ENCODE measurements at places on chromosomes 1 and 21. TPM values are rescaled to one million over a fixed set of nuclear protein-coding genes. Genes with fewer than 3 reads are reported as not detected.

- no peak for DNase-seq
Measured at GRCh38 chr1:75127916-75128717, 6.1 kb upstream of the LHX8 start.

Gene LCE2A
- not detected for total RNA-seq

- no peak for DNase-seq
Measured at GRCh38 chr1:218493986-218494385, 148.8 kb downstream of the TGFB2 start.

Gene TOR1AIP1
- total RNA-seq: 14.4 TPM

DNA sequence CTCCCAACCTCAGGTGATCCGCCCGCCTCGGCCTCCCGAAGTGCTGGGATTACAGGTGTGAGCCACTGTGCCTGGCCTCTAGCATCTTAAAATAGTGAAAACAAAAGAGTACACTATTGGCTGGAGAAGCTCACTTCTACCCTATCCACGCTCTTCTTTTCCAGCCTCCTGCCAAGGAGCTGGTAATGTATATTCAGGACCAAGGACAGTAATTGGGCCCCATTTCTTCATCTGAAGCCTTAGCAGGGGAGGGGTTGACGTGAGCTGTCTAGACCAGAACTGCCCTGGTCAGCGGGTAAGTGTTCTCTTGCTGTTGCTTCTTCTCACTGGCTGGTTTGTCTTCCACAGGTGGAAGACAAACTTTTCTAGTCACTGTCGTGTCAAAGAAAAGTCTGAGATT is 70.2 kb downstream of the DNM3 start:
- no peak for DNase-seq

- DNase-seq: no peak
Measured at GRCh38 chr1:27057801-27058625, 45.4 kb upstream of the TENT5B start.

DNA sequence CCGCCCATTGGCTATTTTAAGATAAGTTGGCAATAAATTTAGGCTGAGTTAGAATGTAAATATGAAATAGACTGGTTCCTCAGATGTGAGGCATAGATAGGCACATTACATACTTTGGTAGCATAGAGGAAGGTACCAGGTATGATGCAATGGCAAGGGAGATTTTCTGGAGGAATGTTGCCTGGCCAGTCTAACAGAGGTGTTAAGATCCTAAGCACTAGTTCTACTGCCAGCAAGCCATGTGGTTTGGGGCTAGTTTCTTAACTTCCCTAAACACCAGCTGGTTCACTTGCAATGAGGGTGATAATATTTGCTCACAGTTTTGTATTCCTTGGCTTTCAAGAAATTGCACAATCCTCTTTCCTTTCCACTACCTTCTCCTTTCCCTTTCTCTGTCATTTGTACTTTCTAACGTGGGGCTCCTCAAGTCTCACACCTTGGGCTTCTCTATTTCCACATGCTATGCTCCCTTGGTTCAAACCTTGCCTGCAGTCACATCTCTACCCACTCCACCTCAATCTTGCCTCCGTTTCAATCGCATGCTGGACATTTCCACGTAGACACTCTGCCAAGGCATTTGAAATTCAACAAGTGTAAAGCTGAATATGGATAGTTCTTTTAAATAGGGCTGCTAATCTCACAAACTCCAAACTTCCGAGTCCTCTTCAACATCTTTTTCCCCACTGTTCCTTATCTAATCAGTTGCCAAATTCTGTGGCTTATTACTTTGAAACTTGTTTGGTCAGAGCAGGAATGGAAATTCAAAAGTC is 4.7 kb upstream of the CD55 start:
- no peak for DNase-seq

Gene GPA33
- total RNA-seq: not detected

GRCh38 chr1:38046333-38046883 is at the start of gene POU3F1:
Gene POU3F1 (minus strand): TSS chr1:38046793. CDS start chr1:38046743, 50 bp downstream.
- DNase-seq: no peak

Gene AGBL4
- total RNA-seq: not detected

DNA sequence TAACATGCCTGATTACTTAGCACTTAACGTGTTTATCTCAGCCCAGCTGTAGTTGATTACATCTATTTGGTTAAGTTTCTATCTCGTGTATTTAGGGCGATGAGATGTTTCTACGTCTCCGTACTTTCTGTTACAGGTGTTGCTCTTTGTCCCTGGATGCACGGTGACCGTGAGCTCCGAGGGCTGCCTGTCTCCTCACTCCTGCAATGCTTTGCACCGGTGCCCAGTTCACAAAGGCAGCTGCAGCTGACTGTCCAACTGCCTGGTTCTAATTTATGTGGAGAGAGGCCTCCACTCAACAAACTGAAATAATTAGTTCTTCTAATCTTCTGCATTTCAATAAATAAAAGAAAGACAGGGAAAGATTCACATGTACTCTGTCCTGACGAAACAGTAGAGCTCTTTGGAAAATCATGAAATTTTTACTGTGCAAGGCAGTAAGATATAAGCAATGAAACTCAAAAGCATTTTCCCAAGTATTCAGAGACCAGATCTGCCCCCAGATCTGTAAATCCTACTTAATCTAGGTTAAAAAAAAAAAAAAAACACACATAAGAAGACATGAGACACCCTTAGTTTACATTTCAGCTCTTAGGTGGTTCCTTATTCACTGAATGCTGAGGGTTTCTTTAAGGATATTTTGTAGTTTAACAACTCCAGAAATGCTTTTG is 108.2 kb downstream of the TGFBR3 start:
- no peak for DNase-seq

Gene PIGV
- 5.0 TPM for total RNA-seq

All from lung microvascular endothelial cell (primary cell).